EL (cell line): ENCODE measurements at places on chromosomes 5 and 9.

- DNase-seq: no peak
These were observed 684.8 kb upstream of the CCNG1 start for GRCh38 chr5:162752612-162753011.

DNA sequence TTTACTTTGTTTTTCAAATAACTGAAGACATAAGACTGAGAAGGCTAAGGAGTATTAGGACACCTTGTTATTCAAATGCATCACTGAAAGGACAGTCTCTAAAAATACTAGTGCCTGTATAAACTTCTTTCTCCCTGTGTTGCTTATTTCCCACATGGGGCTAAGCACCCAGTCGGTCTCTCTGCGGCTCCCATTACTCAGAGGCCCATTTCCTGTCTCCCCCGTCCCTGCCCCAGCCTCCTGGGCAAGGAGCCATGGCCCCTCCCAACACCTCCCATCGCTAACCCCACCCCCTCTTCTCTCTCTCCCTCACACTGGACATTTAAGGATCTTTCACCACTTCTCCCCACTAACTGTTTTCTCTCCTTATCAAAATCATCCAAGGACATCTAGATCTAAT is 81.9 kb downstream of the EBF1 start:
- DNase-seq: peak; percentile 88

- no peak for DNase-seq
These were observed 117.9 kb downstream of the HCN1 start for GRCh38 chr5:45578270-45578669.

DNA sequence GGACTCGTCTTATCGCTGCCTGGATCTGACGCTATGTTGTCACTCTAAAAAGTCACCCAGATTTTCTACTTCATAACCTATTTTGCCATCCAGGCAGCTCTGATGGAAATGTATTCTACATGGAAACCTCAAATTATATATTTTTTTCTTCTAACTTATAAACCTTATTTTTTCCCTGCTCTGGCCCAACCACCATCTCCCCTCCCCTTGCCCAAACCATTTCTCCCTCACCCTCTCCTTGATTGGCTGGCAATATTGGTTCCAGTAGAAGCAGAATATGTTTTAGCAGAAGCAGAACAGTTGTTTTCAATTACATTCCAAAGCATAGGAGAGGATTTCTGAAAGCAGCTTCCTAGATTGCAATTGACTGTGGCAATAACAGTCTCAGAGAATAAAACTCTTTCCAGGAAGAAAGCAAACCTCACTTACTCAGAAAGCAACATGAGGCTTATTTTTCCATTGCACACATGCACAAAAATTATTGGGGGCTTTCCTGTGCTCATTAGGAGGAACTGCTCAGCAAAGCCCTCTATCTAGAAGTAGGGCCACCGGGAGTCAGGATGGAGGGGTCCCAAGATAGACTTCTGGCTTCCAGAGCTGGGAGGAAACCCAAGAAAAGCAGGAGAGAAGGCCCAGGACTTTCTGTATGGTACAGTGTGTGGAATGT is 191.8 kb downstream of the ESM1 start:
- no peak for DNase-seq

DNA sequence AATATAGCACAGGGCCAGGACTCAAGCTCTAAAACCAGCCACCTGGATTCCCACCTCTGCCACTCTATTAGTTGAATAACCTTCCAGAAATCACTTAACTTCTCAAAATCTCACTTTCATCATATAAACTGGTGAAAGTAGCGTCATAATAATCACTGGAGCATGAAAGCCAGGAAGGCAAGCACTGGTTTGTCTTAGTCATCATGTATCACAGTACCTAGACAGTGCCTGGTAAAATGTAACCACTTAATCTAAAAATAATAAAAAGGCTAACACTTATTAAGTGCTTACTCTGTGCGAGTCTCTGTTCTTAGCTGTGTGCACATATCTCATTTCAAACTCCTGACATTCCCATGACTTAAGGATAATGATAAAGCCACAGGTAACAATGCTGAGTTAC is 109.4 kb downstream of the ASTN2 start:
- no peak for DNase-seq

GRCh38 chr9:131700076-131700475 is 39.8 kb downstream of the RAPGEF1 start:
- DNase-seq: no peak

- DNase-seq: peak; percentile 21
These were observed 34.9 kb upstream of the ATP6V1G1 start for GRCh38 chr9:114552706-114553105.

GRCh38 chr5:180785794-180786221 is 16.8 kb downstream of the MGAT1 start:
- peak; percentile 89 for DNase-seq

- no peak for DNase-seq
These were observed 69.7 kb downstream of the PIK3R1 start for GRCh38 chr5:68285075-68285840.

- no peak for DNase-seq
These were observed 368.9 kb downstream of the TMEM161B start for GRCh38 chr5:87899721-87900131.

DNA sequence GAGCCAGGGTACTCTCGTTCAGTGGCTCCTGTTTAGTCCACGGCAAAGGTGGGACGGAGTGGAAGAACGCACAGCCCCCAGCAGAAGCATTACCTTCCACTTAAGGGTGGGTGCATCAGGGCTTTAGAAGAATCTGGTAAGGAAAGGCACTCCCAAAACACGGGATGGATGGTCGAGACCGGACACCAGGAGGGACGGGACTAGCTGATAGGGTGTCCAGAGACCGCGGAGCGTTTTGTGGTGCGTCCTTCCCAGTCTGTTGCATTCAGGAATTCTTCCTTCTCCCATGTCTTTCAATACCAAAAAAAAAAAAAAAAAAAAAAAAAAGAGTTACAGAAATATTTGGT is 545 bp upstream of the CTSV start:
- DNase-seq: peak; percentile 55

DNA sequence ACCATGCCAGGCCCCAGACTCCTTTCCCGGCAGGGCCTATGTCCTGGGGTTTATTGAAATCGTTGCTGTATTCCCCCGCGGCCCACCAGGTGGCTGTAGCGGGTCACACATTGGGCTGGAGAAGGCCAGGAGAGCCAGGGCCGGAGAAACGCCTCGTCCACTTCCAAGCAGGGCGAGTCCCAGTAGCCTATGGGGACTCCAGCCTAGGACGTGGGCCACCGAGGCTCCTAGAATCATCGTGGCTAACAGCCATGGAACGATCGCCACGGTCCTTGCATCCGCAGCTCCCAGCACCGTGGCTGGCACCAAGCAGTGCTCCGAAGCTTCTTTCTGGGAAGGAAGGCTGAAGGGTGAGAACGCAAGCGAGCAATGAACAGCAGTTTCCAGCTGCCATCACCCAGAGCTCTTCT is 87.7 kb downstream of the ENTREP1 start:
- peak; percentile 71 for DNase-seq

DNA sequence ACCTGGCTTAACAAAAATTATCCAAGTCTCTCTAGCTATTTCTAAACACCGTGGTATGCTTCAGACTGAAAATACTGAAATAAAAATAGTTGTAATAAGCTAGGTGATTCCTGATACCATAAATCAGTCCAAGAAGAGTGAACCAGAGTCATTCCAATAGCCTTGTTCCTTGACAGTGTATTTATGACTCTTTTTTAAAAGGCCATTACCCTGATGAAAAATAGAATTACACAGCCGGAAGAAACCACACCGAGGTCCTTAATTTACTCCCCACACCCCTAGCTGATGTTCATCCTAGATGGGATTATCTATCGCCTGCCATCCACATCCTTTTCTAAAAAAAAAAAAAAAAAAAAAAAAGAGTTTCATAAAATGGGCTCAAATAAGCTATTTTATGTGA is 457.6 kb upstream of the GRAMD2B start:
- DNase-seq: no peak

- DNase-seq: no peak
These were observed at the start of gene LCN1 for GRCh38 chr9:135520916-135521607. TSS of gene LCN1 (plus strand) at chr9:135521440. CDS start at chr9:135521498, 58 bp downstream.

- DNase-seq: peak; percentile 98
These were observed 54.0 kb downstream of the PCA3 start for GRCh38 chr9:76818271-76818670.

DNA sequence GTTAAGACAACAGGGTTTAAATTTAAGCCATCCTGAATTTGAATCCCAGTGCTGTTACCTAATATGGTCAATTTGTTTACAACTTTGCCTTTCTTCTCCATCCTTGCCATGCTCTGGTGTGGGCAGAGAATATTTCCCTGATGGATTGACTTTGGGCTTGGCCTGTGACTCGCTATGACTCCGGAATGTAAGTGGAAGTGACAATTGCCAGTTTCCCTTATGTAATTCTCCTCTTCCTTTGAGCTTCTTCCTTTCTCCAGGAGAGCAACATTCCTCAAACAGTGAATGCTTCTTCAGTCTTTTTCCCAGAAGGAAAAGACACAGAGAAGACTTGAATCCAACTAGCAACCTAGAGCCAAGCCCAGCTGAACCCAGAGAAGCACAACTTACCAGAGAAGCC is 159.1 kb downstream of the LURAP1L start:
- peak; percentile 82 for DNase-seq
